ENCODE measurements at places on chromosomes 16 and 17.

GRCh38 chr16:85240982-85241924, 129.0 kb upstream of the CIBAR2 start:
- no peak for DNase-seq

- DNase-seq = no peak
These were observed 298.8 kb downstream of the FOXL1 start for GRCh38 chr16:86877108-86877507.

- no peak for DNase-seq
These were observed 5.0 kb downstream of the NLRC5 start for GRCh38 chr16:56994311-56994710.

DNA sequence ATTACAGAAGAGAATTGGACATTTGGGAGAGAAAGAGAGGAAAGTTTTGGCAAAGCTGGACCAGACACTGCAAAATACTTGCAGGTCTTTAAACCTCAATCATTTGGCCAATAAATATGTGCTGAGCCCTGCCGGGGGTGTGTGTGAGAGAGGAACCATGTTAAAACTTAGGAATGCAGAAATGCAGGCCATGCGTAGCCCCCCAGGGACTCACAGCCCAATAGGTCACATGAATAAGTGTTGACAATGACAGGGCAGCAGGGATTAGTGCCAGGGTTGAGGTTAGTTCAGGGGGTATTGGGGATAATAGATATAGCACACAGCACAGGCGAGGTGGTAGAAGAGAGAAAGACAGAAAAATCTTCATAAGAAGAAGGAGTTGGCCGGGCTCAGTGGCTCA, 113.3 kb upstream of the ADAMTS18 start:
- DNase-seq = no peak

GRCh38 chr17:78395155-78395554, 16.7 kb downstream of the PGS1 start:
- DNase-seq = no peak

DNA sequence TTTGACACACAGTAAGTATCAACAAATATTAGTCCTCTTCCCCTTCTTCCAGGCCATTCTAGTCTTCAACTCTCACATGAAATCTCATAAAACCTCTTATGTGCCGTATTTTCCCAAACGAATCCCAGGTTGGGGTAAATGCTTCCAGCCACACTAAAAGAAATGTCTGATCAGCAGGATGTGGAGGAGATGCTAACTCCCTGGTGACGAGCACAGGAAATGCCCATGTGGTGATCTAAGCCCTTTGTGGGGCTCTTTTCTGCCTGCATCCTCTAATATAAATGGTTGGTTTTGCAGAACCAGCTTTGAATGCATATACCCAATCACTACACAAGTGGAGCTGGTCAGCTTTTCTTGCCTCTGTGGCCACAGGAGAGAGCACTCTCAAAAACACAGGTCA, 498.2 kb upstream of the ERCC4 start:
- DNase-seq = no peak

- DNase-seq = peak; percentile 35
These were observed 362.4 kb downstream of the SLC39A11 start for GRCh38 chr17:72730077-72730476.

DNA sequence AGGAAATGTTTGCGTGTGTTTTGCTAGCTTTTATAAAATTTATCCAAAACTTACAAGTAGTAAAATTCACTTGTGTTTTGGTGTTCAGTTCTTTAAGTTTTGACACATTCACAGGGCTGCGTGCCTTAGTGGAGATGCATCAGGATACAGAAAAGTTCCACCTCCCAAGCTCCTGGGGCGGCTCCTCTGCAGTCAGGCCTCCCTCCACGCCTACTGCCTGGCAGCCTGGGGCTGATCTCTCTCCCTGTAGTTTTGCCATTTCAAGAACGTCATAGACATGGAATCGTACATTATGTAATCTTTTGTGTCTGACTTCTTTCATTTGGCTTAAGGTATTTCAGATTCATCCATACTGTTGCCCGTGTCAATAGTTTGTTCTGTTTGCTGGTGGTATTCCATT, 27.2 kb upstream of the IRF8 start:
- no peak for DNase-seq

- DNase-seq = no peak
These were observed 982 bp downstream of the DBNDD1 start for GRCh38 chr16:90018297-90018651.

- DNase-seq = no peak
These were observed 672 bp downstream of the CMTR2 start for GRCh38 chr16:71288570-71288889.

DNA sequence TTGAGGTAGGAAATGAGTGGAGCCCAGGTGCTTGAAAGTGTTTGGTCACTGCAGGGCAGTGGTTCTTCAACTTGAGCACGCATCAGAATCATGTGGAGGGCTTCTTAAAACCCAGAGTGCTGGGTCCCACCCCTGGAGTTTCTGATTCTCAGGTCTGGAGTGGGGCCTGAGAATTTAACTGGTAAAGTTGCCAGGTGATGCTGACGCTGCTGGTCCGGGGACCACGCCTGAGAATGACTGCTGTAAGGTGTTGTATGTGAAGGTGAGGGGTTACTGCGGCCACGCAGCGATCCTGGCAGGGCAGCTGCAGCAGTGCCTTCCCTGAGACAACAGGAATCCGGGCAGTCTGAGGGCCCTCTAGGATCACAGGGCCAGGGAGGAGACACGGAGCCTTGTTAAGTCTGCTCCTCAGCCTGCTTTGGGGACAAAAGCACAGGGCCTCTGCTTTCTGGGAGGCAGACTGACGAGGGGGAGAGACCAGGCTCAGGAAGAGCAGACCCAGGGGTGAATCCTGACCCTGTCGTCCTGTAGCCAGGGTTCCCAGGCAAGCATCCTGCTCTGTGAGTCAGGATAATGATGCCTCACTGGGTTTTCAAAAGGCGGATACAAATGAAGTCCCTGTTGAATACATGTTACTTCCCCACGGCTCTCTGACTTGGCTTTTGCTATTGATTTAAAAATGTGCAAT, 16.2 kb downstream of the CCDC42 start:
- DNase-seq = no peak

- peak; percentile 10 for DNase-seq
These were observed 12.1 kb downstream of the CFDP1 start for GRCh38 chr16:75420987-75421819.

GRCh38 chr16:72722552-72722951, 325.4 kb downstream of the ZFHX3 start:
- no peak for DNase-seq

DNA sequence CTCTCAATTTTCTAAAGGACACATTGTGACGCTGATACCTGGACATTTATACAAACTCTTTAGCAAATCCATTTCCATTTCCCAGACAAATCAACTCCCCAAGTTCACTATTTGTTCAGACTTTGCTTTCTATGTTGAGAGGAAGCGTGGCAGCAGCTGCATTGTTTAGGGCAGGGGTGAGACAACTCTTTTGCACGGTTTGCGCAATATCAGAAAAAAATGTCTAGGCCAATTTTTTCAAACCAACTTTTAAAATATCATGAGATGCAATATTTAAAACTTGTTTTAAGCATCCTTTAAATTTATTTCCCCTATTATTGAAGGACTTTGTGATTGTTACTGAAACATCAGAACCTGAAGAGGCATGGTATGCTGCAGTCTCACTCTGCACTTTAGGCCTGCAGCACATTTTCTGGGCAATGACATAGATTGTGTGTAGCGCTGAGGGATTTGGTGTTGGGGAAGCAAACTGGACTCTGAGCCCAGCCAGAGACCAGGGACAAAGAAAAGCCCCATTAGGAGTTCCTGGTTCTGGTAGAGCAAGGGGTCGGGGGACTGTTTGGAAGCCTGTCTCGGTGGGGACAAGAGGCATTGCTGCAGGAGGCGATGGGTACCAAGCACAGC, 6.4 kb upstream of the CCDC182 start:
- DNase-seq = no peak
